GM12891 (cell line): ENCODE measurements at places on chromosomes 6 and 20.

DNA sequence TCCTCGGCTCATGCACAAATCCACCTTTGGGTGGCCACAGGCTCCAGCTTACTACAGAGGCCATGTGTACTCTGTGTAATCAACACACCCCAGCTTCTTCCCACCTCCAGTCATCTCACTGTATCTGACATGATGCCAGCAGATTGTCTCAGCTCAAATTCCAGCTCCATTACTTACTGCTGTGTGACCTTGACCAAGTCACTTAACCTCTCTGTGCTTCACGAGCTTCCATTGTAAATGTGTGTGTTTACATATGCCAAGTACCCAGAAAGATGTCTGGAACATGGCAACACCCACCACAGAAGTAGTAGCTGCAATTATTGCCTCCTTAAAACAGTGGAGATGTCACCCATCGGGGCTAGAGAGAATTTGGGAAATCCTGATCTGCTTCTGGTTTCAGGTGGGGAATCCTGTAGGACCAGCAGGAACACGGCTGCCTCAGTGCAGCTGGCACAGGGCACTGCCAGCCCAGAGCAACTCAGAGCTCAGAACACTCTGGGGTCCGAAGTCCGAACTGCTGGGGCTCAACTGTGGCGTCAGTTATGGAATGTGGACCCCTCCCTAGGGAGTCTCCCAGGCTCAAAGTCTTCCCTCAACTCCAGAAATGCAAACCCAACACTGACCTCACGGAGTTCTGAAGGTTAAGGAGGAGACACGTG lies 21.2 kb upstream of the HLA-B start:
- DNase-seq: no peak

- DNase-seq: no peak
These were observed 72.6 kb upstream of the PLEKHG1 start for GRCh38 chr6:150527100-150527499.

- no peak for DNase-seq
These were observed 394.6 kb upstream of the MMS22L start for GRCh38 chr6:97677626-97678025.

GRCh38 chr6:63734923-63735322 lies 99.3 kb downstream of the PHF3 start:
- no peak for DNase-seq

DNA sequence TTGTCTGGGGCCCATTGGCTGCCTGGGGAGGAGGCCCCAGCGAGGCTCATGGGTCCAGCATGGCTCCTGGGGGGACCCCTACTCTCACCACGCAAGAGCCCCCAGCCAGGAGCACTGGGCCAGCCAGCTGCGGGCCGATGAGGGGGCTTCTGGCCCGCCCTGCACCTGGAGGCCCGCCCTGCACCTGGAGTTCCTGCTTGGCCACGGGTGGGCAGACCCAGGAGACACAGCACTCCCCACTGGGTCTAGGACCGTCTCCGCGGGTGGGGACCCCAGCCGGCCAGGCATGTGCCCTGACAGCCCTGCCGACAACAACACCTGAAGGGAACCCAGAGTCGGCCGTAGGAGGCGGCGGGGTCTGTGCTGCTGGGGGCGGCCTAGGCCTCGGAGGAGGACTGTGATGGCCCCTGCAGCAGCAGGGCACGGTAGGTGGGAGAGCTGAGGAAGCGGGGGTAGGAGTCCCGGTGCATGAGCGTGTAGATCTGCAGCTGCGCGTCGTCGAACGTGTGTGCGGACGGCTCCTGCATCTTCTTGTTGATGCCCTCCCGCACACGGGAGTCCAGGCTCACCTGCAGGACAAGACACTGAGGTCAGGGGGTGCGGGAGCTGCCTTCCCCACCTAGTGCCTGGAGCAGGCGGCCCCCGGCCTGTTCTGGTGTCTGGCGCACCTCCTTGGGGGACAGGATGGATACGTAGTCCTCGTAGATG lies 5.7 kb downstream of the RGS19 start:
- DNase-seq: no peak

GRCh38 chr6:131059486-131059885 lies 3.6 kb downstream of the EPB41L2 start:
- no peak for DNase-seq

DNA sequence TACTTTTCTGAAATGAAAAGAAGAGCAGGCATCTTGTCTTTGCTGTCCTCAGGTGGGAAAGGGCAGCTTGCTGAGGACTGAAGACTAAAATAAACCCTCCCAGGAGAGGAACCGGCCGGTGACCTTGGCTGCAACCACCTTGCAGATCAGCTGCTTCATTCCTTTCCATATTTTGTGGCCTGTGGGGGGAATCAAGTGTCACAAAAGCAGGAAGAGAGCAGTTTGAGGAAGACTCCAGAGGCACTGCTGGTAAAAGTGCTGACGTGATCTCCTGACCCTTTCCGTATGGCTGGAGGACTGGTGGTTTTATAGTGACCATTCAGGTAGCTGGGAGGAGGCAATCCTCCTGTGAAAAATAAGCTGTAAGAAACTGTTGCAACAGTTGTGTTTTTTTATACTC lies 157.0 kb downstream of the PLCB4 start:
- no peak for DNase-seq

- DNase-seq: no peak
These were observed at the start of gene GFRAL for GRCh38 chr6:55327169-55327568. Gene GFRAL (plus strand): TSS chr6:55327469. CDS start chr6:55327555, 86 bp downstream.
